ENCODE measurements at places on chromosomes 3 and 15. TPM values are rescaled to one million over a fixed set of nuclear protein-coding genes. Genes with fewer than 3 reads are reported as not detected.

The CTSH gene
- 46.7 TPM for total RNA-seq

The FES gene
- 10.7 TPM for total RNA-seq

DNA sequence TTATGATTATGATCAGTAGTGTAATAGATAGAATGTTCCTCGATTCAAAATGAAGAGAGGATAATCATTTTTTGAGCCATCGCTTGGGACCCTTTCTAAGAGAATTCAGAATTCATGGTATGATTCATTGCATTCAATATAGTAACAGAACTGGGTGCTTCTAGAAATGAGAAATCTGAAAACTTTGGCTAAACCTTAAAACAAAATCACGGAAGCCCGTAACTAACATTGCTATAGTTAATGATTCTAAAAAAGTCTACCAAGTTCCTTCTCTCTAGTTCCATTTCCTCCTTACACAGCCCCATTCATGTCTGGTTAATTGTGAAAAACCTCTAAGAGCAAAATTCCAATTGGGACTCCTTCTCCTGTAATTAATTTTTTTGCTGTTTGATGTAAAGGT is 217.1 kb downstream of the GBE1 start:
- no peak for DNase-seq

- DNase-seq = no peak
These were observed 25.1 kb downstream of the DTWD1 start for GRCh38 chr15:49645941-49646340.

The NAALADL2 gene
- total RNA-seq = not detected
